A549 treated with dexamethasone at 1 μM for 4 hours (cell line): ENCODE measurements at places on chromosomes 7 and 10. TPM values are rescaled to one million over a fixed set of nuclear protein-coding genes. Genes with fewer than 3 reads are reported as not detected.

CYP17A1 gene
- 0.09 TPM in 1 of 5 replicates, not detected in the others for total RNA-seq

RBM20 gene
- 3.6 to 4.9 TPM (median 4.0 TPM) in 5 replicates for total RNA-seq

CYP3A4 gene
- 0.05 to 0.14 TPM (median 0.08 TPM) in 4 of 5 replicates, not detected in the other for total RNA-seq

GTF2IRD2 gene
- total RNA-seq, result 3.6 to 6.5 TPM (median 5.3 TPM) in 5 replicates

CFAP58 gene
- 0.13 to 0.27 TPM (median 0.19 TPM) in 5 replicates for total RNA-seq

OR13A1 gene
- 0.04 to 0.05 TPM in 2 of 5 replicates, not detected in the others for total RNA-seq

OR9A2 gene
- total RNA-seq, result not detected in 5 replicates
